ENCODE measurements at places on chromosomes 13 and 19.

- DNase-seq: no peak
Measured at GRCh38 chr13:46996316-46997030, 99.6 kb upstream of the HTR2A start.

DNA sequence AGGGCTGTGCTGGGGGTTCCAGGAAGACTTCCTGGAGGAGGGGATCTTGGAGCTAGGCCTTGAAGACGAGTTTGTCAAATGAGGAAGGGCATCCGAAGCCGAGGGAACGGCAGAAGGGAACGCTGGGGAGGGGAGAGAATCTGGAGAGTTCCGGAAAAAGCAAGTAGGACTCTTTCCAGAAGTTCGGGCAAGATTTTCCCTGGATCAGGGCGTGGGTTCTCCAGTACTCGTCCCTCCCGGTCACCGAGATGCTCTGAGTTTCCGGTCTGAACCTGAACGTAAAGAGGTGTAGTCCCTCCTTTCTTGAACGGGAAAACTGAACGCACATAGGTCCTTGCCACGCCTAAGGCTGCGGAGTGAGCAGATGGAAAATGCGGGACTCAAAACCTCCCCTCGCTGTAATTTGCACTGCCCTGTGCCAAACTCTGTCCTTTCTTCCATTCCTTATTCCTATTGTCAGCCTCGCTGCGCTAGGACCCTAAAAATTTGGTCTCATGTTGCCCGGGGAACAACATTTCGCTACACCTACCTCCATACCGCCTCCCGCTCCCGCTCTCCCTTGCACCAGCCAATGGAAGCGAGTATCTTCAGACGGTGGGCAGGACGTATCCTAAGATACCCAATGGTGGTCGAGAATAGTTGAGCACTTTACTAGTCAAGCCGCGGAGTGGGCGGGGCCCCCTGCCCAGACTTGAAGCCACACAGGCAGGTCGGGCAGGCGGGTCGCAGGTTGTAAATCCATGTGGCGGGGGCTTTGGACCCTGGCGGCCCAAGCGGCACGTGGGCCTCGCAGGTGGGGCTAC is at the start of gene GTPBP3:
Gene GTPBP3 (plus strand): TSS at position 682 of the 803 bp plus-strand sequence. CDS start 59 bp downstream, at position 741.
- peak; percentile 97 for DNase-seq

DNA sequence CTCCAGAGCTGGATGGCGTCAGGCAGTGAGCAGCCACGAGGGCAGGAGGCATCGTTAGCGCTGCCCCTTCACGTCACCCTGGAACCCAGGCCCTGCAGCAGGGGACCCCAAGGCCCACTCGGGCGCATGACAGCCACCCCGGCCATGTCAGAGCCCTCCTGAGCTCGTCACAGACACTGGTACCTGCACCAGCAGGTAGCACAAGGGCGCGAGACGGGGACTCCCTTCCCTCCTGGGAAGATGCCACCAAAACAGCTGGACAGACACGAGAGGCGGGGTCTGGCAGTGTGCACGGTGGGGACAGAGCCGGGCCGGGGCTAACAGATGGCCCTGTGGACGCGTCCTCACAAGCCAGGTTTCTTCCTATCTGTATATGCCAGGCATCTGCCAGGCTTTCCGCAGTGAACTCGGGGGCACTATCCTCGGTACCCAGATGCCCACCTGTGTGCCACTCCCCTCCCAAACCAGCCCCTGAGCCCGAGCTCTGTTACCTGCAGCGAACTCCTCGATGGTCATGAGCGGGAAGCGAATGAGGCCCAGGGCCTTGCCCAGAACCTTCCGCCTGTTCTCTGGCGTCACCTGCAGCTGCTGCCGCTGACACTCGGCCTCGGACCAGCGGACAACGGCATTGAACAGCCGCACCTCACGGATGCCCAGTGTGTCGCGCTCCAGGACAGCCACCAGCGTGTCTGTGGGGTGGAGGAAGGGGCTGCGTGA is 25.8 kb downstream of the BTBD2 start:
- DNase-seq: no peak

- DNase-seq: no peak
Measured at GRCh38 chr13:97506511-97506910, 72.5 kb downstream of the RAP2A start.

DNA sequence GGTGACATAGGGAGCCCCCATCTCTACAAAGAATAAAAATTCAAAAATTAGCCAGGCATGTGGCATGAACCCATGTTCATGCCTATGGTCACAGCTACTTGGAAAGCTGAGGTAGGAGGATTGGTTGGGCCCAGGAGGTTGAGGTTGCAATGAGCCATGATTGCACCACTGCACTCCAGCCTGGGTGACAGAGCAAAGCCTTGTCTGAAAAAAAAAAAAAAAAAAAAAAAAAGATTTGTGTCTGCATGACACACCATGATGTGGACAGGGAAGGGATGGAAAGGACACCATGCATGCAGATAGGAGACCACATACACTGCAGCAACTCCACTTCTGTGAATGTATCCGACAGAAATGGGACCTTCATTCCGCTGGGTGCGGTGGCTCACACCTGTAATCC is 34.0 kb upstream of the HOMER3 start:
- DNase-seq: no peak

GRCh38 chr13:59790626-59791025 is 373.1 kb downstream of the DIAPH3 start:
- DNase-seq: no peak

- DNase-seq: no peak
Measured at GRCh38 chr19:39906820-39907611, 27.4 kb downstream of the FCGBP start.

DNA sequence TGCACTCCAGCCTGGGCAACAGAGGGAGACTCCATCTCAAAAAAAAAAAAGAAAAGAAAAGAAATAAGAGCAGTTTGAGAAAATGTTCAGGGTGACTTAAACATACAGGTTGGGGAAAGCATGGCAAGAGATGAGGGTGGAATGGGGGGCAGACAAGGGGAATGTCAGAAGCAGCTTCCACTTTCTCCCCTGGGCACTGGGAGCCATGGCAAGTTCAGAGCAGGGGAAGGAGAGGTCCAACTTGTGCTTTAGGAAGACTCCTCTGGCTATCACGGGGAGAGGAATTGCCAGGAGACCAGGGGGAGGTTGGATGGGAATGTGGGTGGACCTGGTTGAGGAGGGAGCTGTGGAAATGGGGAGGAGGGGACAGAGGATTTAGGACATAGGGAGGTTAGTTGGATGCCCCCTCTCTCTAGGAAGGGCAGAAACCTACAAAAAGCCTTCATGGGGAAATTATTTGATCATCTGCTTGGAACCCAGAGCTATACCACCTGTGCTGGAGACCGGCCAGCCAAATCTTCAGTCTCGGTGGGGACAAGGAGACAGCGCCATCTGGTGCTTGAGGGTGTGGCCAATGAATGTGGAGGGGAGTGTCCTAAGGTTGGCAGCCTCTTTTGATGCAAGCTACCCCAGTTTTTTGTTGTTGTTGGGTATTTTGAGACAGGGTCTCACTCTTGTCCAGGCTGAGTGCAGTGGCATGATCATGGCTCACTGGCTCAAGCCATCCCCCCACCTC is 7.3 kb upstream of the STRN4 start:
- DNase-seq: no peak

DNA sequence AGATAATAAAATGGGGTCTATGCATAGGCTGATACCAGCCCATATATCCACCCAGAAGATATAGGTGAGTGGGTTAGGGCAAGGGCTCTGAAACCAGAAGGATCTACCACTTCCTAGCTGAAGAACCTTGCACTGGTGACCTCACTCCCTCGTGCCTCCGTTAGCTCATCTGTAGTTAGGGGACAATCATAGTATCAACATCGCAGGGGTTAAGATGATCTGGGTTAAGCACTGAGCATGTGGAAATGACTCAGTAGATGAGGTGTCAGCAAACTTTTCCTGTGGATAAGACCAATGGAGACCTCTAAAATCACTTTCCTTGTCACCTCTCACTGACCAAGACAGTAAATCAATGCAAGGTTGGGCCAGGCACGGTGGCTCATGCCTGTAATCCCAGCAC is 30.5 kb downstream of the TNFSF14 start:
- no peak for DNase-seq

DNA sequence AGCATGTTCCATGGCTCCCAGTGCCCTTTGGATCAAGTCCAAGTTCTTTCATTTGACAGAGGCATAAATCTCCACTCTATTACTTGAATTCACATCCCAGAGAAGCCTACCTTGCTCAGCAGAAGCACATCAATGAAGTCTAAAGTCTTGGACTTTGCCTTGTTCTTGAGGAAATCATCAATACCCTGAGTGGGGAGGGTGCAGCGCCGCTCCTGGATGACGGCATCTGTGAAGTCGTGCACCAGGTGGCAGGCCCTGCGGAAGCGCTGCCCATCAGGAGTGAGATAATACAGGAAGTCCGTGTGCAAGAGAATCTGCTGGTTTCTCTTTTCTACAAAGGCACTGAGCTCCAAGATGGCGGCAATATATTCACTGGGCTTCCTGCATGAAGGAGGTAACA is 10.6 kb downstream of the CYP4F11 start:
- DNase-seq: no peak

DNA sequence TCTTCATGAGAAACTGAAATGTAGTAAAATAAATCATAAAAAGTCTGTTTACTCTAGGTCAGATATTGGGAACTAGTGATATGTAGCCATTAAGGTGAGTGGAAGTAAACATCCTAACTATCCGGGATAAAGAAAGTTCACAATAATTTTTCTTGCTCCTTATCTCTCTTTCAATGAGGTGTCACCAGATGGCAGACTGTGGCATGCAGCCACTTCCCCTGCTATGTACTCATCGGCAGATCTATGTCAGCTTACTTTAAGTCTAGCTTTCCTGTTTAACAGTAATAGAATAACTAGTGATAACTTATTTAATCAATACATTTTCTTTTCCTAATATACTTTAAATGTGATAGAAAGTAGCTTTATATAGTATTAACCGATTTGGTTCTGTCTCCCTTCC is 181.9 kb downstream of the NDFIP2 start:
- DNase-seq: no peak

DNA sequence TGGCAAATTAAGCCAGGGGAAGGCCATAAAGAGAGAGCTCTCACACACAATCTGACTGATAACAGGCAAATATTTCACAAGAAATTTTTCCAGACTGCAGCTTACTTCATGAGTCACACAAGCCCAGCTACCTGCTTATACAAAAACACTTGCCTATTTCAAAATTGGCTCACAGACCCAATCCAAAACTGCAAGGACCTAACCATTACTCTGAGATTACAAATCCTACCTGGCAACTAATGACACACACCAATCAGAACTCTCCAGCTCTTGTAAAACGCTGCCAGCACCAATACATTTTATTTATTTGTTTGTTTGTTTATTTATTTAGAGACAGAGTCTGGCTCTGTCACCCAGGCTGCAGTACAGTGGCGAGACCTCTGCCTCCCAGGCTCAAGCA is 18.1 kb upstream of the ZFP82 start:
- no peak for DNase-seq

DNA sequence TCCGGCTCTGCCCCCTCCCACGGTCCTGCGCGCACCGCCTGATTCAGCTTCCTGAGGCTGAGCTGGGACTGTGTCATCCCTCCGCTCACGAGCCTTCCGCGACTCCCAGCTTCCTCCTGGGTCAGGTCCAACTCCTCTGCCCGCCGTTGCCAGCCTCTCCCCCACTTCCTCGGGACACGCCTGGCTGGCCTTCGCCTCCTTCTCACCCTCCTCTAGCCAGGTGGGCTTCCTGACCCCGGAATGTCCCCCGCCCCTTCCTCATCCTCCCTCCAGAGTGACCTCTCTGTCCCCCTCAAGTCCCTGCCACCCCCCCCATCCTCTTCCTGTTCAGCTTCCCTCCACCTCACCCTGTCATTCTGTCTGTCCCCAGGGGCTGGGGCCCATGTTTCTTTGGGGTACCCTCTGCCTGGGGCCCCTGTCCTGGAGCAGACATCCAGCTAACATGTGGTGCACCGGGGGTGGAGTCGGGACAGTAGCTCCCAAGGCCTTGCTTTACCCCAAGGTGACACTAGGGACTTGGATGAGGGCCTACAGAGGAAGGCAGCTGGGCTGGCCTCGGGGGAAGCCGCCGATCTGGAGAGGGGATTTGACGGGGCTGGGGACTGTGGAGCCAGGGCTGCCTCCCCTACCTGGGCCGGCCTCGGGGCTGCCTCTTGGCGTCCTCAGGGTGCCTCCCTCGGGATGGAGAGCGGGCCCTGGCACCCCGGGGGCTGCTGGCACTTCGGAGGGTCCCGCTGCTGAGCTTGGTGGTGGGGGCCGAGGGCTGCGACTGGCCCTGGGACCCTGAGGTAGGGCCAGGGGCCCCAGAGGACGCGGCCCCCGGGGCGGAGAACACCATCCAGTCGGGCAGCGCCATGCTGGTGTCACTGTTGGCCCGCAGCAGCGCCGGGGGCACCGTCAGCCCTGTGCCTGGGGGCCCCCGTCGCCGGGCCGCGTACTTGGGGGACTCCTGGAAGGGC is 16.5 kb downstream of the SHANK1 start:
- no peak for DNase-seq

GRCh38 chr13:59776924-59777690 is 386.6 kb downstream of the DIAPH3 start:
- peak; percentile 10 for DNase-seq

DNA sequence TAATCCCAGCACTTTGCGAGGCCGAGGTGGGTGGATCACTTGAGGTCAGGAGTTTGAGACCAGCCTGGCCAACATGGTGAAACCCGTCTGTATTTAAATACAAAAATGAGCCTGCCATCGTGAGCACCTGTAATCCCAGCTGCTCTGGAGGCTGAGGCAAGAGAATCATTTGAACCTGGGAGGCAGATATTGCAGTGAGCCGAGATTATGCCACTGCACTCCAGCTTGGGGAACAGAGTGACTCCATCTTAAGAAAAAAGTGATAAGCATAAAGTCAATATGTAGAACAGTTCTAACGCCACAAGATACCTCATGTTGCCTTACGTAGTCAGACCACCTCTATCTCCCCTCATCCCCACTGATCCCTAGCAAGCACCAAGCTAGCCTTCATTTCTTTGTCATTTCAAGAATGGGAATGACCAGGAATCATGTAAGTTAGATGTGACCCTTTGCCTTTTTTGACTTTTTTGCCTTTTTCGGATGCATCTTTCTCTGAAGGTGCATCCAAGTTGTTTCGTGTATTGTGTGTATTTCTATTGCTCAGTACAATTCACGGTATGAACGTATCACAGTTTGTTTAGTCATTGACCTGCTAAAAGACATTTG is 6.4 kb downstream of the RPL21 start:
- DNase-seq: no peak

DNA sequence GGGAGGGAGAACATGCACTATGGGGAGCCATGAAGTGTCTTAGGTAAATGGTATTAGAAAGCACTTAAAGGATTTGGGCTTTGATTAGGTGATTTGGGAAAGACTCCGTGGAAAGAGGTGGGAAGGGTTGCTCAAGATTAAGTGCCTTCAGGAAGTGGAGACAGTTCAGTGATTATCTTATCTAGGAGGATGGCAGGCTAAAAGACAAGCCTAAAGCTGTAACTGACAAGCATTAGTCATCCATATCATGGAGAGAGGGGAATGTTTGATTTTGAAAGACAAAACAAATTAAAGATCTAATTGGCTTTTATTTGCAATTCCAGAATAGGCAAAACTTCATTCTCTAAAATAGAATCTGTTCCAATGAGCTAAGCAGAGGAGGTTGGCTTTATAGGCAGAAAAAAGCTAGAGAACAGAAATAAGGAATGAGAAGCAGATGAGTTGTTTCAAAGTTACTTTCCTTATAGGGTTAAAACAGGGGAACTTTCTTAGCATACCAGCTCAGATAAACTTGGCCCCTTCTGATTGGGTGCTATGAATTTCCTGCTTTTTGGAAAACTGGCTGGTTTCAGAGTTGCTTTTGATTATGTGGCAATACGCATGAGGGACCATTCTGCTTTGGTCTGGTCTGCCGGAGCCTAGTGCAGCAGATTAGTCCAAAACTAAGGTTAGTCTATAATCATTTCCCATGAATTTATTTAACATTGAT is 1.8 kb upstream of the DIAPH3 start:
- no peak for DNase-seq

All from retinal pigment epithelial cell (primary cell).